ENCODE measurements at places on chromosomes 5 and 9.

DNA sequence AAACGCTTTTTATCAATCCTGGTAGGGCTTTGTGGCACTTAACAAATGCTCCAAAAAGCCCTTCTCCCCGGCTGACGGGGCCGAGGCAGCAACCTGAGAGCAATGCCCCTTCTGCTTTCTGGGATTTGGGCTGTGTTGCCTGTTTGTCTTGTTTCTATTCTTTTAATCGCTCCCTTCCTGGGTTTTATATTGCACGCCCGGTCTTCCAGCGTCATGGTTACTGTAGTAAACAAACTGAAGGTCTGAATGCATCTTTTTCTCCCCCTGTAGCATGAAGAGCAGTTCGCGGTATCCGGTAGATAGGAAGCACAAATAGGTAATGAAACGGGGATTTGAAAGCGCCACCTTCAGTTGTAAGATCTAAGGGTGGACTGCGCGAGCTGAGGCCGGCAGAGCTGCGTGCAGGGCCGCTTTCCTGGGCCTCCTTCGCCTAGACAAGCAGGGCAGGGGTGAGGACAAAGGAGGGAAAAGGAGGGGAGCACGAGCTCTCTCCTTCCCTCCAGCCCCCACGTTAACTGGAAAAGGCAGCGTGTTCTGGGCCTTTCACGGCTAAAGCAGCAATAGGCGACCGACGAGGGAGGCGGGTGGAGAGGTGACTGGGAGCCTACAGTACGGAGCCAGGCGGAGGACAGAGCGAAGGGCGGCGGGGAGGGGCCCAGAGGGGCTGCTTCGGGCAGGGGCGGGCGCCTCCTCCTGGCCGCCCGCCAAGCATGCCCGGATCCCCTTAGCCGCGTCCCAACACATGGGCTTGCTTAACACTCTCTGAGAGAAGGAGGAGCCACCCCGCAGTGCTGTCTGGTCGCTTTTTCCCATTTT, 49.3 kb upstream of the ZNF366 start:
- DNase-seq, result peak; percentile 68

DNA sequence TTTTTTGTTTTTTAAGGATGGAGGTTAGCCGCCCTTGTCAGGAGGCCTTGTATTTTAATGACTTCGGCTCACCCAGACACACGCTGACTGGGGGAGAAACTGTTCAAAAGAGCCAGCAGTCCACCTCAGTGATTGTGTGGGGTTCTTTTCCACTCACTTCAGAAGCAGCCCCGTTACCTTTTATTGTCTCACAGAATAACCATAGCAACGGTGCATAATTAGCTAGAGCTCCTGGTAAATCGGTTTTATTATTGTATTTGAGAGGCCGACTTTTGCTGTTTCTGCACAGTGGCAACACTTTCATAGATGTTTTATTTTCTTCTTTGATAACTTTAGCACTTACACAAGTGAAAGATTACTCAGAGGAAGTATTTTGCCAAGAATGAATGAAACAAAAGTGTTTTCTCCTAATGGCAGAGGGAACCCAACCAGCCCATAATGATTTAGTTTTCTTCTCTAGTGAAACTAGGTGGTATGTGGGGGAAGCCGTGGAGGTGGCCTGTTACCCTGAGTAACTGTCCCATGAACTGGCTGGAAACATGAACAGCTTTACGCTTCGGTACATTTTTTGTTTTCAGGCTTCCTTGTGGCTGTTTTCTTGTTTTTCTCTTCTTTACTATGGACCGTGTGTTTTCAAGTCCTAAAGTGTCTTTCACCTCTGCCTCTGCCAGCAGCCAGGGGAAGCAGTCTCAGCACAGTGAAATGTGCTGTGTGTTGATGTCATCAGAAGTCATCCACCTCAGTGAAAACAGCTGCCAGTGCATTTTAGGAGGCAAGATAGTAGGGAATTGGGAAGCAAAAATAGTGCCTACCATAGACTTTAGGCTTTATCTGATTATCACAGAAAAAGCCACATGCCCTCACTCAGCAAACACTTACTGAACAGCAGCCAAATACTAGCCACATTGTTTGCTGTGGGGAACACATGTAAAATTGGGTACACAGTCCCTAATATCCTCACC, 414.7 kb downstream of the KDM4C start:
- no peak for DNase-seq

GRCh38 chr9:98222885-98223691, 30.7 kb upstream of the CORO2A start:
- no peak for DNase-seq

DNA sequence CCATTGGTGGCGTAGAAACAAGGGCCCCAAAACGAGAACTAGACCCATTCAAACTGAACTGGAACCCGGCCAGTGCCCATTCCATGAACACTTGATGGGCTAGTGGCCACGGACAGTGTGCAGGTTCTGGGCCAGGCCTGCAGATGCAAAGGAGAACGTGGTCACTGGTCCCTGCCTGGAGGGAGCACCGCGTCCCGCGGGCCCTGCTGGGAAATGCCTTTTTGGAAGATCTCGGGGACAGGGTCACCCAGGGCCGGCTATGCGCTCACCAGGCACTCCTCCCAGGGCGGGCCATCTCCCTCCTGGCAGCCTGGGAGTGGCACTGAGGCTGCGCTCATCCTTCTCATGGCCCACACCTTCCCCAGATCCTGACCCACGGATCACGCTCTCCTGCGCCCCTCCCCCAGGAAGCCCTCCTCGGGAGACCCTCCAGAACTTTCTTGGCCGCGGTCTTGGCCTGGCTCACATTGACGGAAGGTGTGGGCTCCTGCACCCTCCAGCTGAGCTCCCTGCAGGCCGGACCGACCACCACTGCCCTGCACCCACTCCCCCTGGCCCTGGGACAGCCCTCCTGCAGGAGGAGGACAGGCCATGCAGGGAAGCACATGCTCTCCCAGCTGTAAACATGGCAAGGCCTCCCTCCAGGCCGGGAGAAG, 2.8 kb upstream of the DIPK1B start:
- DNase-seq, result no peak

DNA sequence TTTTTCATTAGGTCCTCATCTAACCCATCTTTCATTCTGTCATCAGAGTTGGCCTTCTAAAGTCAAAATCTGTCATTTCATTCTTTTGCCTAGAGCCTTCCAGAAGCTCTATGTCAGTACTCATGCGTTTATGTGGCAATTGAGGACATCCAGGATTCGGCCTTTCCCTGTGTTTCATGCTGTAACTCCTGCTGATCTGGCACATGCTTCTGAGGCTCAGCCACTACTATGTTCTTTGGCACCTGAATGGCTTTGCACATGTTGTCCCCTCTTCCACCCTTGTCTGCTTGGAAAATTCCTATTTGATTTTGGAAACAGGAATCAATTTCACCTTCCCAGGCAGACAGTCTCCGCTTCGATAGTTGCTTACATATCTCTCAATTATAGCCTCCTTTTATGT, 84.9 kb downstream of the GDNF start:
- DNase-seq, result no peak

DNA sequence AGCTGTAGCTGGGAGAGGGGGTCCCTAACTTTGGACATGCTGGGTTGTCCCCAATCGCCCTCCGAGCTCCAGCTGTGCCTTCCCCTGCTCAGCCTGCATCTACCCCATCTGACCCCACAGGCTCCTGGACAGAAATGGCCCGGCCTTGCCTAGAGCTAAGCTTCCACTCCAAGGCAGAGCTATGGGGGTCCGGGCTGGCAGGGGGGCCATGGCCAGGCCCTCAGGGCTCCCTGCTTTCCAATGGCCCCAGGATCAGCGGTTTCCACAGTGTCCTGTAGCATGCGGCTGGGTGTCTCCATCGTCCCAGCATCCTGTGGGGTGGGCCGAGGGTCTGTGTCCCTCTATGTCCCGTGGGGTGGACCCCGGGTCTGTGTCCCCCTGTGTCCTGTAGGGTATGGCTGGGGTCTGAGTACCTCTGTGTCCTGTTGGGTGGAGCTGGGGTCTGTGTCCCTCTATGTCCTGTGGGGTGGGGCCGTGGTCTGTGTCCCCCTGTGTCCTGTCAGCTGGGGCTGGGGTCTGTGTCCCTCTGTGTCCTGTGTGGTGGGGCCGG, 130.6 kb downstream of the RXRA start:
- DNase-seq, result no peak

DNA sequence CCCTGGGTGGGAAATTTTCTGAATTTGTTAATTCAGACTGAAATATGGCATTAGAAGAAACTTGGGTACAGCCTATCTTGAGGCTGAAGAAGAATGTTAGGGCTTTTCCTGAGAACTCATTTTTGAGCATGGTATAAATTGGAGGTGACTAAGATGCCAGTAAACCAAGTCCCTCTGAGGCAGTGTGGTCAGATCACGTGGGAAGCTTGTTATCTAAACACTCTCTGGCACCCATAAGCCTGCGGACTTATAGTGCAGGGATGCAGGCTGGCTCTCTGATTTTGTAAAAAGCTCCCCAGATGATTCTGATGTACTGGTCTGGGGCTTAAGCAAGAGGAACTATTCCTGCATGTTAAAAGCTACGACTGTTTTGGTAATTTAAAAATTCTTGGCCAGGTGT, 34.3 kb downstream of the MTMR12 start:
- no peak for DNase-seq
